Left lung (tissue), 14 donors: ENCODE measurements at places on chromosomes 4 and X. TPM values are rescaled to one million over a fixed set of nuclear protein-coding genes. Genes with fewer than 3 reads are reported as not detected.

MTCP1 gene
- total RNA-seq: 11.5 TPM

TEX13B gene
- total RNA-seq: not detected

CA5B gene
- 13.7 TPM for total RNA-seq

TLR7 gene
- total RNA-seq: 3.1 TPM

GRCh38 chr4:16250661-16251365, 24.5 kb upstream of the TAPT1 start:
- H3K4me3 ChIP-seq: no peak overlapping the region
- H3K4me1 ChIP-seq: no peaks in the 10 kb centered on the region
- no peaks in the 10 kb centered on the region for H3K27me3 ChIP-seq
- H3K27ac ChIP-seq: no peak overlapping the region

- H3K27me3 ChIP-seq: no peaks in the 10 kb centered on the region
- DNase-seq: no peak
- peak overlapping the region; percentile 46 for H3K27ac ChIP-seq
- H3K4me1 ChIP-seq: no peaks in the 10 kb centered on the region
- H3K4me3 ChIP-seq: no peak overlapping the region
These were observed 232.5 kb upstream of the GPRIN3 start for GRCh38 chr4:89539797-89540711.

- peak; percentile 2 for DNase-seq
- H3K27me3 ChIP-seq: no peaks in the 10 kb centered on the region
- no peak overlapping the region for H3K4me3 ChIP-seq
- no peaks in the 10 kb centered on the region for H3K36me3 ChIP-seq
- no peaks in the 10 kb centered on the region for H3K4me1 ChIP-seq
- H3K27ac ChIP-seq: no peak overlapping the region
These were observed 133.8 kb upstream of the LCORL start for GRCh38 chr4:18155067-18156041.

DNA sequence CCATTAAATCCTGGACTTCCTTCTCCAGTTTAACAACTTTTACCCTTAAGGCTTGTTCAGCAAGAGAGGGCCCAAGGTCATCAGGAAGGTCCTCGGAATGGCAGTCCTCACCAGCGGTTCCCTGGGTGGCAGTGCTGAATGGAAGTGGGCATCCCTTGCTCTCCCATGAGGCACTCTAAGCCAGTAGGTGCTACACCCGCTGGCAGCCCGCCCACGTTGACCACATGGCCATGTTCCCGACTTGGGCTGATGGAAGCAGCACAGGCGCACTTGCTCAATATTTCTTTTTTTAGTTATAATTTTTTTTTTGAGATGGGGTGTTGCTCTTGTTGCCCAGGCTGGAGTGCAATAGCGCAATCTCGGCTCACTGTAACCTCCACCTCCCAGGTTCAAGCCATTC, 277.9 kb downstream of the ZC4H2 start:
- no peaks in the 10 kb centered on the region for H3K27me3 ChIP-seq
- no peak overlapping the region for H3K27ac ChIP-seq
- no peak overlapping the region for H3K4me3 ChIP-seq
- H3K36me3 ChIP-seq: no peaks in the 10 kb centered on the region
- H3K4me1 ChIP-seq: no peaks in the 10 kb centered on the region
- no peak for DNase-seq
